ENCODE measurements at places on chromosomes 4 and X.

DNA sequence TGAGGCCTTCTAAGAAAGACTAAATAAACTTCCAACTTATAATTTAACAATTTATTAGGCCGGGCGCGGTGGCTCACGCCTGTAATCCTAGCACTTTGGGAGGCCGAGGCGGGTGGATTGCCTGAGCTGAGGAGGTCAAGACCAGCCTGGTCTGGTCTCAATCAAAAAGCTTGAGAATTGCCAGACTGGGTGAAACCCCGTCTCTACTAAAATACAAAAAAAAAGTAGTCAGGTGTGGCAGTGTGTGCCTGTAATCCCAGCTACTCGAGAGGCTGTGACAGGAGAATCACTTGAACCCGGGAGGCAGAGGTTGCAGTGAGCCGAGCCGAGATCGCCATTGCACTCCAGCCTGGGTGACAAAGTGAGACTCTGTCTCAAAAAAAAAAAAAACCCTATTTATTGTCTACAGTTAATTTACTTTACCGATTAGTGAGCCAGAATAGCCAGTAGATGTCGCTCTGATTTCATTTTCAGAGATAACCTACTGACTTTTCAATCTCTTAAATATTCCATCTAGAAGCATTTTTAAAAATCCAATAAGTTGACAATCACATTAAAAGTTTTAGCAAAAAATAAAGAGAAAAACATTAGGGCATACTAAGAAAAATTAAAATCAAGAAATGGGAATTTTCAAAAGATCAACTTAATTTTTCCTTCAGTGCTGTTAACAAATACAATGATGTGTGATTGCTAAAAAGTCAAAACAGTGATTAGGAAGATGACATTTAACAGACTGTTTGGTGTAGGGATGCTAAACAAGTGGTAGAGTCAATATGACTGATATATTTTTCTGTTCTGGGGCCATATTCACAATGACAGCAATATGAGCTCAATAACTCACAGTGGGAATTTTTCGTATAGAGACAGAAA lies 4.3 kb upstream of the SHROOM3 start:
- DNase-seq: no peak

DNA sequence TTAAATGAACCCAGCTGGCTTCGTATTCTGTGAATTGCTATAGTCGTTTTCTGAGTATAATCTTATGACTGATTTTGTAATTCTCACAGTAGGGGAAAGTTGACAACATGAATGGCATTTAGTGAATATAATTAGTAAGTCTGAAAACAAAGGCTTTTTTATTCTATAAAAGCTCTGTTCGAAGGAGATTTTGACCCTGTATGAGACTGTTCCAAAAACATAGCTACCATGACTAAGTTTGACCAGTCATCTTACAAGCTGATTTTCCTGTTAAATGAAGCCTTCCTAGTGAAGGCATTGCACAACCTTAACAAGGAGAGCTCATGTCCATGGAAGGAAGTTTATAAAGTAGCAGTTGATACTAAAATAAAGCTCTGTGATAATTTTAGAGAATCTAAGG lies 242.3 kb downstream of the RPA4 start:
- no peak for DNase-seq

DNA sequence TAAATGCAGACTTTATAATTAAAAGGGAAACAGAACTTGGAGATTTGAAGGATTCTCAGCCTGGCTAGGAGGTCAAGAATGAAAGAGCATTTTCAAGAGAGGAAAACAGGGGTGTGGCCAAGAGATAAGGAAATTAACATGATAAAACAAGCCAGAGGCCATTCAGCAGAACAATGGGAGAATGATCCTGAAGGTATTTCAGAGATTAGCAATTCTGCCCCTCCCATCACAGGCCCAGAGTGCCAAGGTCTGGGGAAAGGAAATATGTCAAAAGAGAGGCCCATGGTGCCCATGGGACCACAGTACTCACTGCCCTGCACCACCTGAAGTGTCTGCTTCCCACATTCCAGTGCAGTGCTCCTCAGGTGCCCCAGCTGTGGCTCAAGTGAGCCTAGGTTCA lies 188.5 kb upstream of the STS start:
- no peak for DNase-seq

DNA sequence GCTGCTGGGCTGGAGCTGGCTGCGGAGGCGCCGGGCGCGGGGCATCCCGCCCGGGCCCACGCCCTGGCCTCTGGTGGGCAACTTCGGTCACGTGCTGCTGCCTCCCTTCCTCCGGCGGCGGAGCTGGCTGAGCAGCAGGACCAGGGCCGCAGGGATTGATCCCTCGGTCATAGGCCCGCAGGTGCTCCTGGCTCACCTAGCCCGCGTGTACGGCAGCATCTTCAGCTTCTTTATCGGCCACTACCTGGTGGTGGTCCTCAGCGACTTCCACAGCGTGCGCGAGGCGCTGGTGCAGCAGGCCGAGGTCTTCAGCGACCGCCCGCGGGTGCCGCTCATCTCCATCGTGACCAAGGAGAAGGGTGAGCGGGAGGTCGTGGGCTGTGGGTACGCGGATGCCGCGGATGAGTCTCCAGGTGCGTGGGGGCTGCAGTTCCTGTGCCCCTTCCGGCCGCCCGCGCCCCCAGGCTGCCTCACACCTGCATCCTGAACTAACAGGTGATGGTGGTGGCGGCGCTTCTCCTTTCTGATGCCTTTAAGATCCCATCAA lies 499 bp downstream of the CYP2U1 start:
- DNase-seq: peak; percentile 5

- no peak for DNase-seq
Measured at GRCh38 chr4:140156529-140157171, 2.7 kb upstream of the MAML3 start.
